Activated T-helper 17 cell treated with anti-CD3 and anti-CD28 coated beads, Interleukin-2, amount 50 U/mL, for 72 hours (primary cell): ENCODE measurements at places on chromosomes 11 and 22. TPM values are rescaled to one million over a fixed set of nuclear protein-coding genes. Genes with fewer than 3 reads are reported as not detected.
A peak's percentile ranks its signal among the peaks of the same experiment; 100 is the strongest.

The TPBGL gene
- 0.40 TPM for total RNA-seq

The DGAT2 gene
- 2.4 TPM for total RNA-seq

The DNHD1 gene
- 39.3 TPM for total RNA-seq

The NRGN gene
- 7.3 TPM for total RNA-seq

The OR8H2 gene
- not detected for total RNA-seq

The BAIAP2L2 gene
- 0.84 TPM for total RNA-seq

The ENTHD1 gene
- 0.58 TPM for total RNA-seq

The DCDC1 gene
- 0.26 TPM for total RNA-seq

DNA sequence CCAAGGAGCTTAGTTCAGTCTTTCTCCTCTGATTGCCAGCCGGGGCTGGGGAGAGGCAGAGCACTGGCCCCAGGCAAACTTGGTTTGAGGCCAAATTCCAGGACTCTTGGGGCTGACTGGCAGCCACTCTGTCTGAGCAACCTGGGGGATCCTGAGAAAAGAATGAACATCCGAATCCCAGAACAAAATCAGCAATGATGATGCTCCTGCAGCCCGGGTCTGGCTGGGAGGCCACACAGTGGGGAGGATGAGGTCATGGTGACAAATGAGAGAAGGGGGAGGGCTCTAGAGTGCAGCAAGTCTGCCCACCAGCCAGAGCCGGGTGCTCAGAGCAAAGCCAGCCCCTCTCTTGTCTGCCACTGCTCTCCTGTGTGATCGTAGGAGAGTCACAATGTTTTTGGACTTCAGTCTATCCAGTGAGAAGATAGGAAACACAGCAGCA, 71.8 kb upstream of the PAX6 start:
- no peak for ATAC-seq

DNA sequence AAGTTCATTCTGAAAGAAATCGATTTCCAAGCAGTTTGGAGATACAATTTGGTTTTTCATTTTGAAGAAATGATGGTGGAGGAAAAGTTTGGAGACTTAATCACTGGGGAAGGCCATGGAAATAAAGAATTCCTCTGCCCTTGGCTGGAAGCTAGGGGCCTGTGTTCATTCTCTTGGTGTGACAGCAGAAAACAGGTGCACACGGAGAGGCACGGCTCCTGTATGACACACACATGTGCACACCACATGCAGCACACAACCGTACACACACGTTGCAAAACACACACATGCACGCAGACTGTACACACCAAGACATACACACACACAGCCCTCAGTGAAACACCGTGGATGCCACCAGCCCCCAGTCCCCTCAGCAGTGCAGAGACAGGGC, 64.2 kb downstream of the CYTH4 start:
- ATAC-seq: no peak

GRCh38 chr11:69398529-69399492, 82.7 kb upstream of the LINC01488 start:
- ATAC-seq: no peak

GRCh38 chr11:89381094-89381493, 110.1 kb downstream of the NOX4 start:
- peak; percentile 63 for ATAC-seq

DNA sequence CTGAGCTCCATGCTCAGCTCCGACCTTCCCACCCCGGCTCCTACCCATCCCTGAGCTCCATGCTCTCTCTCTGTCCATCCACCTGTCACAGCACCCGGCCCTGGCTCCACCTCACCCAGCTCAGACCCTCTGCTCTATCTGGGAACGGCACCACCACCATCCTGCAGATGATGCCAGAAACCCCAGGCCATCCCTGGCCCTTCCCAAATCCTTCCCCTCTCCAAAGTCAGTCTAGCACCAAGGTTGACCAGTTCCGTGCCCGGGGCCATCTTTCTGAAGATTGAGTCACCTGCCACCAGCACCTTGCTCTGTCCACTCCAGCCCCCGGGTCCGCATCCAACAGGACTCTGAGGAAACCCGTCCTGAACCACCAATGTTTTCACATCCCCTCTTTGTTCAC, 969.6 kb downstream of the BRD1 start:
- ATAC-seq: no peak

DNA sequence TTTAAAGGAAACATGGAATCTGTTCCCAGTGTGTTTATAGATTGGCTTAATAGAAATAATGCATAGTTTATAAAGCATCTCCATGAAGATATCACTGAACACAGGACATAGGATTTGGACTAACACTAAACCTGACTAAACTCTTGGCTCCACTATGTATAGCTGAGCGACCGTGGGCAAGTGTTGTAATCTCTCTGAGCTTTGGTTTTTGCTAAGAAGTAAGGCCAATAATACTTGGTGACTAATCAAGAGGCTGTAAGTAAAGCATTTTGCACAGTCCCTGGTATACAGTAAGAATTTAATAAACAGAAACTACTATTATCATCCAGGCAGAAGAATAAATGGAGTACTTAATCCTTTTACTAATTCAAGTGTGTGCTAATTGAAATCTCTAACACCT, 125.5 kb upstream of the MTMR2 start:
- ATAC-seq: no peak

DNA sequence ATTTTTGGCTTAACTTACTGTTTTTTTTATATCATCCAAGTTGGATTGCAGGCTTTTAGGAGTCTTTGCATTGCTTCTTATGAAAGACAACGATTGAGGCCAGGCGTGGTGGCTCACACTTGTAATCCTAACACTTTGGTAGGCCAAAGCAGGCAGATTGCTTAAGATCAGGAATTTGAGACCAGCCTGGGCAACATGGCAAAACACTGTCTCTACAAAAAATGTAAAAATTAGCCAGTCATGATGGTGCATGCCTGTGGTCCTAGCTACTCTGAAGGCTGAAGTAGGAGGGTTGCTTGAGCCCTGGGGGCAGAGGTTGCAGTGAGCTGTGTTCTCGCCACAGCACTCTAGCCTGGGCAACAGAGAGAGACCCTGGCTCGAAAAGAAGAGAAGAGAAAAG, 56.6 kb downstream of the BID start:
- no peak for ATAC-seq

DNA sequence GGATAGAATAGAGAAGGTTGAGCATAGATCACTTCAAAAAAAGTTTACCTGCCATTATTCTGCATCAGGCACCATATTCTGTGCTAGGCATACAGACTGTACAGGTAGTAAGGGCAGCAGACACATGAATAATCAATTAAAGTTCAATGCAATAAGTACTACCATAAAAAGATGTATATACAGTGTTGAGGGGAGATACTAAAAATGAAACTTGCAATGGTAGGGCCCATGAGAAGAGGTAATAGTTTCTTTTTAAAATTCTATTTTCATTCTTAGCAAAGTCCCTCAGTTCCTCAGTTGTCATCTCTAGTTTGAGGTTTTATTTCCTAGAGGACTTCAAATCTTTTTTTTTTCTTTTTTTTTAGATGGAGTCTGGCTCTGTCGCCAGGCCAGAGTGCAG, 819.9 kb downstream of the FAM181B start:
- ATAC-seq: no peak

DNA sequence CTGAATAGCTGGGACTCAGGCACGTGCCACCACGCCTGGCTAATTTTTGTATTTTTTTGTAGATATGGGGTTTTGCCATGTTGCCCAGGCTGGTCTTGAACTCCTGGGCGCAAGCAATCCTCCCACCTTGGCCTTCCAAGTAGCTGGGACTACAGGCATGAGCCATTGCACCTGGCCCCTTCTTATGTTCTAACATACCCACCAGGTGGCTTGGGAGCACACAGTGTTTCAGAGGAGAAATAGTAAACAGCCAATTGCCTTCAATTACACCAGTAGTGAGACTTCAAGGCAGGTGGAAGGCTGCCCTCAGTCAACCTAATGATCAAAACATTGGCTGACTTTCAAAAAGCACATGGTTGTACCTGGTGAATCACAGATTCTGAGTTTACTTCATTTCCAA, 167.2 kb downstream of the SWAP70 start:
- ATAC-seq: no peak

- ATAC-seq: no peak
Observed at GRCh38 chr11:68153742-68154141, 32.6 kb upstream of the CHKA start.

DNA sequence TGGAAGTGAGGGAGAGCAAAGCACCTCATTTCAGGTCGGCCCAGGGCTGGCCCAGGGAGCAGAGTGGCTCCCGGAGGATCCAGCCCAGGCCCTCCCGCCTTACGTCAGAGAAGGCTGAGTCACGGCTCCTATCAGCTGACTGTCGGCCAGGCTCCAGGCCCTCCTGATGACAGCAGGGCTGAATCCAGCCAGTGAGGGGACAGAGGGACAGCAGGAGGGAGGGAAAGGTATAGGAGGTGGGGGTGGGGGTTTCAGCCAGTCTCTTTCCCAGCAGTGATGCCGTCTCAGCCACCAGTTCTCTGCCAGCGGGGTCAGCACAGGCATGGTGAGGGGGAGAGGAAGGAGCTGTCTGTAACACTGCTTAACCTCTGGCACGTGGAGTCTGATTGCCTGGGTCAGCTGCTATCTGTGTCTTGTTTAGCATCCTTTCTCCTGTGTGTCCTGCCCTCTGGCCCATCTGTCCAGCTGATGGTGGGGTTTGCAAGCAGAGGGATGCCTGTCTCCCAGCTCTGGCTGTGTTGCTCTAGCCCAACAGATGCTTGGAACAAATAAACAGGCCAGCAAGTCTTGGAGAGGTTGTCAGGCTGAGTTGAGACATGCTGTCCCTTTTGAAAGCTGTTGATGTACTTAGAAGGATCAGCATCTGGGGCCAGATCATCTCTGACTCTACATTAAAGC, 74.0 kb downstream of the ADAMTS15 start:
- no peak for ATAC-seq
